Endothelial cell (in vitro differentiated cells): ENCODE measurements at places on chromosomes 4 and X.

DNA sequence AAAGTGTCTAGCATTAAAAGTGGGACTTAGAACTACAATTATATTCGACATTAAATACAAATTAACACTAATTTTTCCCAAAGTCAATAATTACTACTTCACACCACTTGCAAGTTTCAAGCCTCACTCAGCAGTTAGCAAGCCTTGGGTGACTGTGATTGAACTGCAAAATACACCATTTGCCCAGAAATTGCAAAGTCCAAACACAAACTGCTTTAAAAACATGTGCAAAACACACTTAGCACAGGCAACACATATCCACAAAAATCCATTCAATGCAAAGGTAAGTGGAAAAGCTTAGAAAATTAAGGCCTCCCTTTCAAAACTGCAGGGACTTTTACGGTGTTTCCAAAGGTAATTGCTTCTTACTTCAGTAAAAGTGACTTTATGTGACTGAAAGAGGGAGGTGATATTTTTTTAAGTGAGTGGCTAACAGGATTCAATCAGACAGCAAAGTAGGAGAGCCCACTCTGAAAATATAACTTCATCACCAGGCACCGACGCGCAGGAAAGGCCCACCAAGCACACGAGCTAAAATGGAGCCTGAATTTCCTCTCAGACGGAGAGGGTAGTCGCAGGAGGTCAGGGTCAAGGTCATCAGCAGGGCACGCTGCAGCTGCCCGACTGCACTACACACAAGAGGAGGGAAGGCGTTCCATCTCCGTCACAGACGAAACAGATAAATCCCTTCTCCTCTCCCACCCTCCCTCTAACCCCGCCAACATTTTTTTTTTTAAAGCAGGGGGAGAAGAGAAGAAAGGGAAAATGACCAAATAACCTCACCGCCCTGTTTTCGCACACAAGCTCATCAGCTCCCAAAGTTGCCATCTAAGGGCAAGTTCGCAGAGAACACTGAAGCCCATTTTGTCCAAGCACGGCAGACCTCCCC is 3.1 kb downstream of the ZNF827 start:
- peak; percentile 26 for DNase-seq

DNA sequence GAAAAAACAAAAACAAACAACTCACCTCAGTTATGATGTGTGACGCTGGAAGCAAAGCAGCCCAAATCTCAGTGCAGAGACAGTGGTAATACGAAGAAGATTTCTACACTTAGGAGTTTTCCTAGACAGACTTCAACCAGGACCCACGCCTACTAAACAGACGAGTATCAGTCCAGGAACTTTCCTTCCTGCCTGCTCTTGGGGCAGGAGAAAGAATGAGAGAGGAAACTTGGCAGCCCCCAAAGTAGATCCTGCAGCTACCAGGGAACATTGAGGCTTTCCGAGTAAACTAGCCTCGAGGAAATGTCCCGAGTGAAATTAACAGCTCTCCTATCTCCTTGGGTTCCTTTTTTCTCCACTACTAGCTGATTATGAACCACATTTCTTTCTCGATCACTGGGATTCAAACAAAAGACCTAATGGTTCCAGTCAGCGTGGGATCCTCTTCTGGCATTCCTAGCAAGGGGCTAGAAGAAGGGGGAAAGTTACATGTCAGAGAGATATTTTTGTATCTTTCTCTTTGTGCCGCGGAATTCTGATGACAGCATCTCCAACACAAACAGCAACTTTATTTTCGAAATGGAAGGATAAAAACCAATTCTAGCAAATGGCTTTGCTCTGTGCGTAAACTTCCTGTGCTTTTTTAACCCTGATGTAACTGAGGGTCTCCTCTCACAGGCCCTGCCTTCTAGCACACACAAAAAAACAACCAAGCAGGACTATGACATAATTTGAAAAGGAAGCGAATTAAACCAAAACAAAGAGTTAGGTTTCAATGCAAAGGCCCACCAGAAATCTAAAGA is 53.2 kb downstream of the PPM1K start:
- no peak for DNase-seq

DNA sequence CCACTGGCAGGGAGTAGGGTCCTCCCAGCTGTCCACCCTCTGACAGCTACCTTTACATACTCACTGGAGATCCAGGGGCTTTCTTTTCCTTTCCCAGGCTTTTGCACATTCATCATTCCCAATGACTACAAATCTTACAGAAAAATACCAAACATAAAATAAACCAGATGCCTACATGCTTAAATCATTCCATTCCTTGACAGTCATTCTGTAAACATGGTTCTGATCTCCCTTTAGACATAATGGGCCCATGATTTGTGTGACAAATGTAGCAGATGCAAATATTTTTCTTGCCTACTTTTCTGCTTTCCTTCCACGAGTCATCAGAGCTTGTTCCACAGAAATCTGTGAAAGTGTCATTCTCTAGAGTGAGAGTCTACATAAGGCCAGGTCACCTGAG is 207.0 kb downstream of the IDS start:
- no peak for DNase-seq

DNA sequence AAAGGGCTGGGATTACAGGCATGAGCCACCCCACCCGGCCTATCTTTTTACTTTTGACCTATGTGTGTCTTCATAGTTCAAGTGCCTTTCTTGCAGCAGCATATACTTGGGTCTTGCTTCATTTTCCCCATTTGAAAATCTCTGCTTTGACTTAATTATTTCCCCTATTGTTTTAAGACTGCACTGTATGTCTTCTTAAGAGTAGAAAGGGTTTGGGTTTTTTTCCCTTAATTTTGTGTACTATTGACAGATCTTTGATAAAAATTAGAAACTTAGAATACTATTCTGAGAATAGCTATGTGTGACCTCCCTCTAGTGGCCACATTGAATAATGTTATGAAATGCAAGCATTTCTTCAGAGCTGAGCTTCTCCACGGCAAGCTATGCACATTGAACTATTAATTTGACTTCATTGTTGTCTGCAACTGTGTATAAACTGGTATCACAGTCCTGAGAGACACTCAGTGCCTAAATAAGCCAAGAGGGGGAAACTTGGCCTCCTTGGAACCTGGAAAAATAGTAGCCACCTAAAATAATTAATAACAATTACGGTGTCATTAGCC is 8.7 kb upstream of the SLC25A4 start:
- no peak for DNase-seq

- no peak for DNase-seq
Observed at GRCh38 chr4:84677093-84677492, 94.2 kb downstream of the CDS1 start.

DNA sequence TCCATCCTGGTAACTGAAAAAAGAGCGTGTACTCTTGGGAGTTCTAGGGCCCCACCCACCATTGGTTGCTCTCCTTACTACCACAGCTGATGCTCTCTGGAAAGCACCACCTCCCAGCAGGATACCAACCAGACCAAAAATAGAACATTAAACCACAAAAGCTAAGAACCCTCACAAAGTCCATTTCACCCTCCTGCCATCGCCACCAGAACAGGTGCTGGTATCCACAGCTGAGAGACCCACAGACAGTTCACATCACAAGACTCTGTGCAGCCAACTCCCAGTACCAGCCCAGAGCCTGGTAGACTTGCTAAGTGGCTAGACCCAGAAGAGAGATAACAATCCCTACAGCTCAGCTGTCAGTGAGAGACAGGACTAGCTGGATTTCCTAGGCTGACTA is 240.6 kb downstream of the PABPC4L start:
- no peak for DNase-seq

GRCh38 chr4:38639242-38639641 is 24.8 kb upstream of the KLF3 start:
- DNase-seq = no peak

- DNase-seq = no peak
Observed at GRCh38 chr4:48102303-48102702, 31.7 kb downstream of the TXK start.

DNA sequence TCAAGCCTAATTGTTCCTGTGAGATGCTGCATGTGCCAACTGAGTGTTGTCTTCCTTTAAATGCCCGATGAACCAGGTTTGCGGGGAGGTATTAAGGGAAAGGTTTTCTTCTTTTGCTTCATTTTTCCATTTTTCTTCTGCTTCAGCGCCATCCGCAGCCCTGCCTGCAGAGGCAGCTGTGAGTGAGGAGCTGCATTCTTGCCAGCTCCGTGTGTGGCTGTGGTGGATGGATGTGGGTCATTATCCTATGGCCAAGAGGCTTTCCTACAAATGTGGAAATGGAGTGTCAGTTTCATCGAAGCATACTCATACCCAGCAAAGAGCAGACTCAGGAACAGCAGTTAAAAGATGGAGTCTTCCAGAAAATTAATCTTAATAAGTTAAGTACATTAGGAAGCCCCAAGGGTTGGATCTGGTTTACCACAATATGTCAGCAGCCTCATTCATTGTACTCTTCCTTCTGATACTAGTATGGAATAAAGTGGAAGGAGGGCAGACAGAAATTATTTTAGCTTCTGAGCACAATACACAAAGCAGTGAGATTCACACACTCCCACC is 37.6 kb downstream of the TNIP3 start:
- DNase-seq = no peak

DNA sequence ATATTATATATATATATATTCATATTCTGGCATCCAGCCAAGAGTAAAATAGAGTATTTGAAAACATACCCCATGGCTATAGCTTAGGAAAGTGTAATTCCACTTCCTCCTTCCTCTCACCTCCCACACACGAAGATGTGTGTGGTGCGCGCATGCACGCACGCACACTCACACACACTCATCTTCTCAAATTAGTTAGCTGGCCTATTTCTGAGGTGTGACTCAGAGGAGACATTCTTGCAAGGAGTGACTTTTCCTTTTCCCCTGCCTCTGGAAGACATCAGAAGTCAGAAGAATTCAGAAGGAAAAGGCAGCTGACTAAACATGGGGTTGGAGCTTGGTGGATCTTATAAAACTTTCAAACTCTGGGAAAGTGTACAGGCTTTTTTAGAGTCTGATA is 8.8 kb downstream of the ENPEP start:
- DNase-seq = no peak

GRCh38 chr4:145812919-145813318 is 125.7 kb downstream of the ZNF827 start:
- no peak for DNase-seq

DNA sequence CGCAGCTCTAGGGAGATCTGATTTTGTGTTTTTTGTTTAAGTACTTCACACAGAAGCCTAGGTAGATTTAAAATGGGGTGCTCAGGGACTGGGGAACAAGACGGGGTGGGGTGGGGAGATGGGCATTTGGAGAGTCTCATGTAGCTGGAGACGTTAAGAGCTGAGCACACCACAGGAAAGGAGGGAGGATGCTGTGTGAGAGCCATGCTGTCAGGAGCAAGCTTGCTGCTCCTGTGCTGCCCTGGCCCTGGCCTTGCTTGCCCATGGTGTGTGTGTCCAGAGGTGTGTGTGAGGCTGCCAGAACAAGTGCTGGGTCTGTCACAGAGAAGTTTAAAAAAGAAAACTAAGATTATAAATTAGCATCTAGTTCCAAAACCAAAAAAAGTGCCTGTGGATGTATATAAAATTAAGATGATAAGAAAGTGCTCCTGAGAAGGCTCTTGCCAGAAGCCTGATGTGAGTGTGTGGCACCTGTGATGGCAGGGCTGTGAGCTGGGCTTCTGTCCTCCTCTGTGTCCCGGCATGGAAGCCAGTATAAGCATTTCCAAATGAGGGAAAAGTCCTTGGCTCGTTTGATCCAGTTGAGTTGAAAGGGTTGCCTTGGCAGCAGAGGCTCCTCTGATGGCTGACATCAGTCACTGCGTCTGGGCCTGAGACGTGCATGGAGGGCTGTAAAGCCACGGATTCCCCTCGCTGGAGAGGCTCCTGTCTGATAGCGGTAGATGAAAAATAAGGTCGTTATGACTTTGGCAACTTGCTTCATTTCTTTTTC is 63.5 kb downstream of the NELFA start:
- no peak for DNase-seq

- DNase-seq = no peak
Observed at GRCh38 chr4:56892691-56893090, 15.0 kb upstream of the REST start.
